Esophagus muscularis mucosa (tissue), 4 donors: ENCODE measurements at places on chromosomes 1 and 21. TPM values are rescaled to one million over a fixed set of nuclear protein-coding genes. Genes with fewer than 3 reads are reported as not detected.

SPATA1 gene
- total RNA-seq, result 0.42 TPM

- no peak for DNase-seq
Measured at GRCh38 chr1:230713915-230714764, at the start of gene AGT. Gene AGT, minus strand, starts transcription at chr1:230714122. Its CDS starts 3,299 bp downstream, at chr1:230710823.

DNA sequence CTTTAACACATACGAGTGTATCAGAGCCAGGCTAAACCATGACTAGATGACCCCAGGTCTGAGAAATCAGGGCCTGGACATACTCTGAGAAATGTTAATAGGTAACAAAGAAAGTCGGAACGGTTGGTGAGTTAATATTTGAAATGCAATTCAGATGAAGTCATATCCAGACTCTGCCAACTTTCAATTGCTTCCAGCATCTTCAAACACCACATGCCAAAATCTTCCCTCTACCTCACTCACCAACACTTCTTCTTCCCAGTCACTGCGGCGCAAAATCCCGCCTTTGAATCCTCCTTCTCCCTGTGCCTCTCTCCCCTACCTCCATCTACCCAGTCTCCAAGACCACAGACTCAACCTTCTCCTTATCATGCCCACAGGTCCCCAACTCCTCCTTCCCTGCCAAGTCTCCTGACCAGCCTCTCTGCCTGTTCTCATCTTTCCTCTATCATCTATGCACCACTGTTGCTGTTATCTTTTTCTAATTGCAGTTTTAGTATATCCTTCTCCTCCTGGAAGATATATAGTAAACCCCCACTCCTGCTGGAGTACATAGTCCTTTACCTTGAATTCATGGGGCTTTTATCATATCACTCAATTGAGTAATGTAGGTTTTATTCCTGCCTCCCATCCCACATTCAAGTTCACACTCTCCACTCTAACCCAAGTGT is 41.3 kb downstream of the ZBTB18 start:
- DNase-seq, result no peak

PDE4B gene
- 3.7 TPM for total RNA-seq

TSPEAR gene
- total RNA-seq, result not detected

DNA sequence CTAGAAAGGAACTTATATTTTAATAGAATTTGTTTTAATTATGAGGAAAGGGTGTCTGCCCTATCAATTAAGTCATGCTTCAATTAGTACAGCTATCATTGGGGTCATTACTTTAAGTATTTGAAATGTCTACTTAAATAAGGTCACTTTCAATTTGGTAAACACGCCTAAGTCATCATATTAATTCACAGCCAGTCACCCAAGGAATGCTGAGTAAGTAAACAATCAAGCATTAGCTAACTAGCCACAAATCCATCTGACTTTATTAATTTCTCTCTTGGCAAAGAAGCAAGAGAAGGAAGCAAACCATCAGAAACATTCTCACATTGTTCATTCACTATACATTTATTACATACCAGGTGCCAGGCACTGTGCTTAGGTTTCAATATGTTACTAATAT is 1.2 kb upstream of the LRRC52 start:
- DNase-seq, result no peak

GRCh38 chr1:53572815-53573173 is 113.6 kb downstream of the DMRTB1 start:
- no peak for DNase-seq

SPRR2E gene
- not detected for total RNA-seq

- DNase-seq, result no peak
Measured at GRCh38 chr1:199057322-199057721, 418.5 kb downstream of the PTPRC start.

- DNase-seq, result no peak
Measured at GRCh38 chr21:40002978-40003377, 135.7 kb downstream of the PCP4 start.

DNA sequence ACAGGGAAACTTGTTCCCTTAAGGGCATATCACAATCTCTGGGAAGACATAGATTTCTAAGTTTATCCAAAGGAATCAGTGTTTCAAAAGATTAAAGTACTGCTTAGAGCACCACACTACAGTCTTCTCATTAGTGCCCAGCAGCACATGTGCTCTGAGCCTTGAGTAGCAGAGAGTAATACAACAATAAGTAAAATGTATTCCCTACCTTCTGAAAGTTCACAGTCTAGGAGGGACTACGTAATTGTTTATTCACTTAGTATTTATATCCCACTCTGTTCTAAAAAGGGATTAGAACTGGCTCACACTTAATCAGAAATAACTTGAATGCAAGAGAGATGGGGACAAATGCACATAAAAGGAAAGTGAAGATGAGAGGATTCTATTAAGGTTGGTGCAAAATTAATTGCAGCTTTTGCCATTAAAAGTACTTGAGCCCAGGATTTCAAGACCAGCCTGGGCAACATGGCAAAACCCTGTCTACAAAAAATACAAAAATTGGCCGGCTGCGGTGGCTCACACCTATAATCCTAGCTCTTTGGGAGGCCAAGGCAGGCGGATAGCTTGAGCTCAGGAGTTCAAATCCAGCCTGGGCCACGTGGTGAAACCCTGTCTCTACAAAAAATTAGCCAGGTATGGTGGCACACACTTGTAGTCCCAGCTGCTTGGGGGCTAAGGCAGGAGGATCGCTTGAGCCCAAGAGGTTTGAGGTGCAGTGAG is 9.0 kb downstream of the SYNC start:
- DNase-seq, result no peak

- no peak for DNase-seq
Measured at GRCh38 chr1:18800258-18800657, 59.2 kb downstream of the TAS1R2 start.

GRCh38 chr1:79679916-79680315 is 673.4 kb upstream of the ADGRL4 start:
- no peak for DNase-seq

FAM110D gene
- 14.8 TPM for total RNA-seq

EXO1 gene
- 1.5 TPM for total RNA-seq

ZBTB8OS gene
- total RNA-seq, result 27.7 TPM

GRCh38 chr1:72369069-72369757 is 86.9 kb upstream of the NEGR1 start:
- DNase-seq, result no peak

- DNase-seq, result no peak
Measured at GRCh38 chr1:119542492-119542946, 35.5 kb downstream of the HSD3B1 start.

GPR61 gene
- not detected for total RNA-seq

- no peak for DNase-seq
Measured at GRCh38 chr1:94796266-94796665, 23.9 kb upstream of the SLC44A3 start.

- peak; percentile 89 for DNase-seq
Measured at GRCh38 chr1:236301080-236301957, 19.6 kb upstream of the ERO1B start.

SLC44A5 gene
- total RNA-seq, result 0.23 TPM

AK4 gene
- total RNA-seq, result 46.4 TPM
